ENCODE measurements at places on chromosomes 3 and 15. TPM values are rescaled to one million over a fixed set of nuclear protein-coding genes. Genes with fewer than 3 reads are reported as not detected.

SPTSSB gene
- total RNA-seq, result 0.20 TPM

PAQR5 gene
- total RNA-seq, result 0.21 TPM

CFAP92 gene
- 8.8 TPM for total RNA-seq

CLEC3B gene
- total RNA-seq, result not detected

SPSB4 gene
- total RNA-seq, result 35.1 TPM

MGLL gene
- 13.3 TPM for total RNA-seq

FEZF2 gene
- 0.28 TPM for total RNA-seq

SHQ1 gene
- 22.4 TPM for total RNA-seq

DOCK3 gene
- 5.0 TPM for total RNA-seq

RLBP1 gene
- 6.3 TPM for total RNA-seq

STRC gene
- 0.19 TPM for total RNA-seq

ALDH1A3 gene
- 8.0 TPM for total RNA-seq

Data from neural crest cell (in vitro differentiated cells).